ENCODE measurements at places on chromosomes 4 and X.
A peak's percentile ranks its signal among the peaks of the same experiment; 100 is the strongest.

- DNase-seq = no peak
These were observed 184.7 kb downstream of the KCNIP4 start for GRCh38 chr4:21763855-21764254.

DNA sequence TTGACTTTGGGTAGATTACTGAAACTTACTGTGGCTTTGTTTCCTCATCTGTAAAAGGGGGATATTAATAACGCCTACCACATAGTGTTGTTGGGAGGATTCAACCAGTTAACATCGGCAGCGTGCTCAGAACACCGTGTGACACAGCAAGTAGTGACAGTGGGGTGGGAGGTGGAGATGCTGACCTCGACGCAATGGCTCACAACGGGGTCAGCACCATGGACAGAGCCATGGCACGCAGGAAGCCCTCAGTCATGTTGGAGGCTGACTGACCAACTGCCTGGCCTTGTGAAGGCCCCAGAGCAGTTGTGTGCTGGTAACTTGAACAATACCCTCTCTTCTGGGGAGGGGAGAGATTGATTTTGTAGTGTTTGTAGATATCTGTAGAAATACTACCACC, 93.2 kb downstream of the WFS1 start:
- DNase-seq = peak; percentile 51

GRCh38 chr4:47933840-47934239, 19.5 kb upstream of the NFXL1 start:
- DNase-seq = peak; percentile 16

DNA sequence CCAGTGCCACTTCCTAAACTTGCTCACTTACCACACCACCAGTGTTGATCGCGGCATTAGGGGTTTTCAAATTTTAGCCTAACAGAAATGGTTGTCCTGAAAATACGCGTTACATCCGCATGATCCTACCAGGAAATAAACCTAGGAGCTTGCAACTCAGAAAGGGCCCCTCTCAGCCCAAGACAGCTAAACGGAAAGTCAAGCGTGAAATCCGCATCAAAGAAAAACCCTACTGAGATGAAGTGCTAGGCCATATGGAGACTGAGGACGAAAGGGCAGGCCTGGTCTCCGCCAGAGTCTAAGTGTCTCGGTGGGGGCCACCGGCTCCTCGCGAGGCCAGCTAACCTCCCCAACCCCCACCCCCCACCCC, 626 bp downstream of the YTHDC1 start:
- DNase-seq = no peak

- no peak for DNase-seq
These were observed 123.0 kb upstream of the MAMLD1 start for GRCh38 chrX:150239946-150240642.

DNA sequence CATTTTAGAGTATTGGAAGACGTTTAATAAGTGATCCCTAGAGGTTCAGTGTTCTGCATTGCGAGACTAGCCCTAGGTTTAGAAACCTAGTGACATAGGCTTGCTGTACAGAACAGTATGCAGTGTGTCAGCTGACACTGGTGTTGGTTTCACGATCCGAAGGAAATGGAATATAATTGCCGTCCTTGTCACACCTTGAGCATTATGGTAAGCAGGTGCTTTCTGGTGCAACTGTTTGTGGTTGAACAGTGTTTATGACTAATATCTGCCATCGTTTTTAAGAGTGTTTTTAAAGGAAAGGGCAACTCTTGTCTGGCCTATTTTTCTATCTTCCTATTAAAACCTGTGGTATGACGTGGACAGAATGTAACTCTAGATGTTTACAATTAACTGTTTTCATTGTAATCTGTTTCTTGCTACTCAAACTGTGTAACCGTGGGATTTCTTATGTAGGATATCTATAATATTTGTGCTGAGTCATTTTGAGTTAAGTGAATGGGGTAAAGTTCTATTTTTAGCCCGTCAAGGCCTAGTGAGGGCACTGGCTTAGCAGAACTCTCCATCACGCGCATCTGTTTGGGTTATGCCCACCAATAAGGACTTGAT, 53.8 kb upstream of the TBC1D14 start:
- DNase-seq = no peak

- DNase-seq = no peak
These were observed 1.4 kb downstream of the TREX2 start for GRCh38 chrX:153444333-153445011.

GRCh38 chrX:30735839-30736238, 82.6 kb downstream of the GK start:
- DNase-seq = peak; percentile 59

GRCh38 chr4:143402776-143403552, 66.3 kb downstream of the GAB1 start:
- no peak for DNase-seq

DNA sequence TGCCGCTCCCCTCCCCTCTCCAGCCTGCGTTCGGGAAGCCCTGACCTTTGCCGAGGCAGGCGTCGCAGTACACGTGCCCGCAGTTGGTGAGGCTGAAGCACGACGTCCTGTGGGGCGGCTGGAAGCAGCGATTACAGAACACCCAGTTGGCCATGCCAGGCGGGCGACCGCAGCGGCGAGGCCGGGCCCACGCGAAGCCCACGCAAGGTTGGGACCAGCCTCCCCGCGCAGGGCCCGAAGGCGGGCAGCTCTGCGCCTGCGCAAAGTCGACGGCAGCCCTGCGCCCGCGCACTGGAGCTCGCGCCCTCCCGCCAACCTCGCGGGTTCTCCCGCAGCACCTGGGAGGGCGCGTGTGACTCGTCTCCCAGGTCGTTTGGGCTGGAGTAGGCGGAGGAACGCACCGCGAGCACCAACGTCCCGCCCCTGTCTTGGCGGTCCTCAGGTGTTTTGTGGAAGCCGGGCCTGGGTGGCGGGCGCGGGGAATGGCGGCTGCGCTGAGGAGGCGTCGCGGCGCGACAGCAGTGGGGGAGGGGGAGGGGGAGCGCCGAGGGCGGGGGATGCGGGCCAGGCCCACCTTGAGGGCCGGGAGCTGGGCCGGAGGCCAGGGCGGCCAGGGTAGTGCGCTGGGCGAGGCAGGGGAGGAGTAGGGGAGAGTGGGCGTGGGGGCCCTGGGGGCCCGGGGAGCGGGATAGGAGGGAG, at the start of gene RNF212:
RNF212 (minus strand) TSS at position 254 of the 699 bp plus-strand sequence; CDS start at position 154, 100 bp downstream.
- DNase-seq = no peak

DNA sequence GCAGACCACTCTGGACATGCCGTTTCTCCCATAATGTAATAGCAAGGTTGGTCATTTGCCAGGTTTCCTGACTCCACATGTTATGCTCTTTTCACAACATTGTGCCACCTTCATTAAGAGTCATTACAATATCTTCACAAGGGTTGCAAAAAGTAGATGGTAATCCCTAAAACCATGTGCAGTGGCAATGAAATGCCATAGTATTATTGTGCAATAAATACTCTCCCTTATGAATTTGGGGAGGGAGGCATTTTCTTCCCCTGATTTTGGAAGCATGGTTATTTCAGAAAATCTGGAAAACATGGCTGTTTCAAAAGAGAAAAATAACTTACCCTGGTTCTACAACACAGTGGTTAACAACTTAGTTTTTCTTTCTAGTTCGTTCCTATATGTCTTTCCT, 75.1 kb downstream of the BLTP1 start:
- DNase-seq = no peak
